ENCODE measurements at places on chromosomes 16 and 17.

- DNase-seq, result no peak
These were observed 5.6 kb downstream of the POLG2 start for GRCh38 chr17:64491034-64491860.

DNA sequence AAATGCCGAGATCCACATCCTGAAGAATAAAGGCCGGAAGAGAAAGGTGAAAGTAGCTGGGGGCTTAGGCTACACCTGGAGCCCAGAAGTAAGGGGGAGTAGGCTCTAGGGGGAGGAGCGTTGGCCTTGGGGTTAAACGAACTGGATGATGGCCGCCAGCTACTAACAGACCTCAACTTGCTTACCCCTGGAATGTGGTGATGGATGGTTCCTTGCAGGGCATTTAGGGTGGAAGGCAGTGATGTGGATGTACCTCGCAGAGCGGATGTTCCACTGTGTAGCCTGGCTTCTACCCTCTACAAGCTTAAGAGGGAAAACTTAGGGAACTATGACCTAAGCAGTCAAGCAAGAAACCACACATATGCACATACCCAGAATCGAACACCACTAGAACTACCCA, 2.3 kb upstream of the MAZ start:
- DNase-seq, result no peak

DNA sequence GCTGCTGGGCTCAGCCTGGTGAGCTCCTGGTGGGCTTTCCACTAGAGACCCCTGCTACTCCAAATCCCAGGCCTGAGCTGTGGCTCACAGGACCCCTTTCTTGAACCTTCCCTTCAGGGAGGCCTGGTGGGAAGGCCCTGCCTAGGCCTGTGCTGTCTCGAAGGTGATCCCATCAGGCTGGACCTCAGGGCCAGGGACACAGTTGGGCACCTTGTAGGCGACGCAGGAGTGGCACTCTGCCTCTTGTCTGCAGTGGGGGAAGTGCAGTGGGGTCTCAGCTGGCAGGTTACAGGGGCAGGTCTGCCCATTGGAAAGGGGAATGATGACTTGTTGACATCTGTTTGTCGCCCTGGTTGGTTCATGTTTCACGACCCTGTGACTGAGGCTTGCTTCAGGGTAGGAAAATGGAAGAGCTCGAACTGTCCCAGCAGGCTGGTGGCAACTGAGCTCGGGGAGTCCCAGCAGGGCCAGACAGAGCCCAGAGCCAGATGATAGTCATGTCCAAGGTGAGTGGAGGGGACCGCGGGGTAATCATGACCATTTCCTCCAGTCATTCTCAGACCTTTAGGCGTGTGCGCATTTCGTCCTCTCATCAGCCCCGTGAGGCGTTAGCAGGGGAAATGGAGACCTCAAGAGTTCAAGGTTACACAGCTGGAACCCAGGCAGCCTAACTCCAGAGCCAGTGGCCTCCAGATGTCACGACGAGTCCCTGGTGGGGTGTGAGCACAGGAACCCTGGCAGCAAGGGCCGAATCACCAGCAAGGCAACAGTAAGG, 11.3 kb downstream of the CMIP start:
- DNase-seq, result no peak

GRCh38 chr17:4393806-4394205, 27.3 kb upstream of the UBE2G1 start:
- DNase-seq, result no peak

DNA sequence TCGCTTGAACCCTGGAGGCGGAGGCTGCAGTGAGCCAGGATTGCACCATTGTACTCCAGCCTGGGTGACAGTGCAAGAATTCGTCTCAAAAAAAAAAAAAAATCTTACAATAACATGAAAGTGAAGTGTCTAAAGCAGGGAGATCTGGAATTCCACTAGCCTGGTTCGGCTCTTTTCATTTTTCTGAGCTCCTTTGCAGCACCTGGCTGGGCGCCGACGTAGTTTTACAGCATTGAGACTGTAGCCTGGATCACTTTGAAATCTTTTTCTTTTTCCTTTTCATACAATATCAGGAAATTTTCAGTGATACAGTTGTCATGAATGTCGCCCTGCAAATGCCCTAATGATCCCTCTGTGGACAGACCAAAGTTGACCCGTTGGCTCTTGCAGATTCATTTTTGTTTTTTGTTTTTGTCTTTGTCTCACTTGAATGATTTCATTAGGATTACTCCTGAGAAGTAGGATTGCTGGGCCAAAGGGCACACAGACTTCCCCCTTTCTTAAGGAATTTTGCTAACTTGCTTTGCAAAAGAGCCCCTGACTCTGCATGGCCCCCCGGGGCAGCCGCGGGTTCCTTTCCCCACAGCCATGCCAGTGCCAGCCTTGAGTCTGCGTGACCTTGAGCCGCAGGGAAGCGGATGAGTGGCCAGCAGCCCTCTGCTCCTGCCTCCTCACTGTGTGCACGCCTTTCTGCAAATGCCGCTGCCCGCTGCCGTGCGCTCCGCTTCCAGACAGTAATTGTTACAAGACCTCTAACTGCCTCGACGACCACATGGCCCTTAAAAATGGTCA, 28.0 kb downstream of the CRISPLD2 start:
- DNase-seq, result no peak

DNA sequence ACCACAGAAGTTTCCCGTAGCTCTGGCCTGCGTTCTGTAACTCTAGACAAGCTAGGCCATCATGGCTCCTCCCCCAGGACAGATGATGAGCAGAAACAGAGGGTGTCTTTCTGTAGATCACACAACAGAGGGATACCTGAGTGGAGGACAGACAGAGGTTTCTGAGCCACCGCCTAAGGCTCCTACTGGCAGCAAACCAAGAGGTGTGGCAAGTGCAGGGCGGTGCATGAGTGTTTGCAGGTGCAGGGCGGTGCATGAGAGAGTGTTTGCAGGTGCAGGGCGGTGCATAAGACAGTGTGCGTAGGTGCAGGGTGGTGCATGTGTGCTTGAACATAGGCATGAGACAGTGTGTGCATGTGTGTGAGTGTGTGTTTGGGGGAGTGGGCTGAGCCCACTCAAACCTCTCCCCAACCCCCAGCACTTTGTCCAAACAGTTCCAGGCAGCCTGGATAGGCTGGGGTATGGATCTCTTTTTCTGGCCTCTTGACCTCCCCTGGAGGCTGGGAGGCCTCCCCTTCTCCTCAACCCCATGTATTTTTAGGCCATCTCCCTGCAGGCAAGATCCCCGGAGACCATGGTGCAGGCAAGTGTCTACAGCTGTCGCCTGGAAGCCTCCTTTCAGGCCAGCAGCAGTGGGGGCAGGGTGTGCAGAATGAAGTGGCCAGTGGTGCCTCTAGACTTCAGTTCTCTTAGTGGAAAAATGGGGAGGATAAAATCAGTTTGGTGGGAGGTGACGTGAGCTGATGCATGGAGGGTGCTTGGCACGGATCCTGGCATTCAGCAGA, 53.4 kb upstream of the CBX4 start:
- peak; percentile 48 for DNase-seq

DNA sequence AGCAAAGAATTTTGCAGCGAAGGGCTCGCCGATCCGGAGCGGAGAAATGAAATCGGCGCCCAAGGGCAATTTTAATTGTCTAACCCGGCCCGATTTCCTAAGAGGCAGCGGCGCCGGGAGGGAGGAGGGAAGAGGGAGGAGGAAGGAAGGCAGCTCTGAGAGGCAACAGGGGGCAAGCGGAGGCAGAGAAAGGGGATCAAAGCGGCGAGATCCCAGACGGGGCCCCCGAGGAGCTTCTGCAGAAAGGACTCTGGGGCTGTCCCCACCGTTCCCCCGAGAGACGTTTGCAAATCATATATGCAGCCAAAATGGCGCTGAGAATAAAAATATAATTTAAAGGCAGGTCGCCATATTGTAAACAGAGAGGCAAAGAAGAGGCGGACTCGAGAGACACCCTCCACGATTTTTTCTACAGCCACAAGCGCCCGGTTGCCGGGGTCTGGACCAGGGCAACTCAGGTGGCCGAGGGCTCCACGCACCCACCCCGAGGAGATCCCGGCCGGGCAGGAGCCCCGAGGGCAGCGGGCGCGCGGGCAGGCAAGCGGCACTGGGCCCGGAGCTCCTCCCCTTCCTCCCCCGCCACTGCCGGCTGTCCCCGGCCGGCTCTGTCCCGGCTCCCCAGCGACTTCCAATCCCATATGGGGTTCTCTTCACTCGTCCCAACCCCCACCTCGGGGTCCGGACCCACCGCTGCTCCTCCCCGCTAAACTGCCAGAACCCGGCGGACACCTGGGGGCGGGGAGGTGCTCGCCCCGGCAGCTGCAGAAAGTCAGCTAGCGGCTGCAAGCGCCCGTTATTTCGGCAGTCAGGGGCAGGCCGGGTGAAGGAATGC, 1.9 kb downstream of the PHF12 start:
- DNase-seq, result peak; percentile 61

- DNase-seq, result peak; percentile 77
These were observed 570 bp upstream of the CFDP1 start for GRCh38 chr16:75433732-75434413.

DNA sequence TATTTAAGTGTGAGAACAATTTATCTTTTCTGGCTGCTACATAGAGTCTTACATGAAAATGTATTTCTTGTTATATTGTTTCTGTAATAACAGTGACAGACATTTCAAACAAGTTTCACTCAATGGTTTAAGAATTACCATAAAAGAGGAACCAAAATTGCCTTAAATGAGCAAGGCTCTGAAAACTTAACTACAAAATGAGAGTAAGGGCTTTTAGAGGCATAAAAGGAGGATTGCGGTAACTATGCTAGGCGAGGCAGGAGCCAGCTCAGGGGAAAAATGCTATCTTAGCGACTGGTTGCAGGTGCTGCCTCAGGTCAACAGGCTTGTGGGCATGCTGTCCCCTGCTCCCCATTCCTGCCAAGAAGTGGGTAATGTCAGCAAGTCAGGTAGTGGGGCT, 81.7 kb upstream of the MSI2 start:
- no peak for DNase-seq

DNA sequence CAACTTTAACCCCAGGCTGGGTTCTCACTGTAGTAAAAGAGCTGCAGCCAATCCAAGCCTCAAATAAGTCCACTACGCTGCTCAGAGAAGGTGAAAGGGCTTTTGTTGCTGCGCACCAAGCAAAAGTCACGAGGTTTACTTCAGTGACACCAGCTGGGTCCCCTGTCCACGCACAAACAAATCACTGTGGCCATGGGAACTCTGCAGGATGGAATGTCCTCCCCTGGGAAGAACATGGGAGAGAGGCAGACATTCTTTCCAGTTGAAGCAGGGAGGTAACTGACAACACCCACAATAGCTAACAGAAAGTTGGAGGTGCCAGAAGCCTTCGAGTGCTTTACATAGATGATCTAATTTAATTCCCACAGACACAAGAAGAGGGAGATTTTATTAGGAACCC, 181.9 kb downstream of the PMP22 start:
- no peak for DNase-seq

DNA sequence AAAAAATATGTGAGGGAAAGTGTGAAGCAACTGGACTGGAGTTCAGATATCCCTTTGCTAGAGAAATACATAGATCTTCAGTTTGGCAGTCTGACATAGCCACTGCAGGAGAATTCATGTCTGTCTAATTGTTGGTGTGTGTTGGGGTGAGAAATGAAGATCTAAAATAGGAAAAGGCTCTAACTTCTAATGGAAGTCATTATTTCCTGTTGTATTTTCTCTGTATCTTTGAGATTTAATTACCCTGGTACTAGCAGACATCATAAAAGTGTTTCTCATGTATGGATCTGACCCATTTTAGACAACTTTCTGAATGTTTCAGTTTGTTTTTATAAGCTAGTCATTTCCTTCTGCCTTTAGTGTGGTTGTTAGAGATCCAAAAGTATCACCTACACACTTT, 128.3 kb downstream of the NLK start:
- no peak for DNase-seq

GRCh38 chr17:59001158-59001814, 105.4 kb downstream of the TRIM37 start:
- no peak for DNase-seq

DNA sequence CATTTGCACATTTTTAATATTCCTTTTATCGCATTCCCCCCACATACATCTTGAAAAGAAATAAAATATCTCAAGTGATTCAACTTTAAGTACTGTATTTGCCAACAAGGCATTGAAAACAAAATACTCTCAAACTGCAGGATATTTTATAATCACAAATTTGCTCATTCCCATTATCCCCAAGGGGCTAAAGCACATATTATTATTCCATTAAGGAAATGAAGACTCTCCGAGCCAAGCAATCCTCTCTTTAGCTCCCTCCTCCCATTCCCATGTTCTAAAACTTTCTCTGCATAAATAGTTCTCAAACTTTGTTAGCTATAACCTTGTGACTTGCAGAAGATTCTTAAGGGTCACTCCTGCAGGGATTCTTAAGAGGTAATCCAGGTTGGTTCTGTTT, 436.8 kb downstream of the KCNJ2 start:
- no peak for DNase-seq

DNA sequence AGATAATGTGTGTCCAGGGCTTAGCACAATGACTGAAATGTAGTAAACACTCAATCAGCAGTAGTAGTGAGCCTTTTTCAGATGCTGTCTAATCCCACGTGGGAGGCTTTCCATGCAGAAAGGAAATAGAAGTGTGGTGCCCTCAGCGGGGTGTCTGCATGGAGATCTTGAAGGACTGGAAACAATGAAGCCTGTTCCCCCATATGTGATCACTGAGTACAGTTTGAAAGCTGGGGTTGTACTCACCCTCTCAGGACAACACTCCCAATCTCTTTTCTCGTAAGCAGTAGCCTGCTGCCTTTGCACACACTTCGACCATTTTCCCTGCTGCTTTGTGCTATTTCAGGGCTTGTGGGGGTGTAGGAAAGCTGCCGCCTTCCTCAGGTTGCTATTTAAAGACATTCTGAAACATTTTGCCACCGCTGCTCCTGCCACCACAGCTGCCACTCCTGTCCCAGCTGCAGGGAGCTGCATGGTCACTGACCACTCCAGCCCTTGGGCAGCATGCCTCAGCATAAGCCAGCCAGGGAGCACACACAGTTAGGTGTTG, 40.6 kb upstream of the HAS3 start:
- no peak for DNase-seq

DNA sequence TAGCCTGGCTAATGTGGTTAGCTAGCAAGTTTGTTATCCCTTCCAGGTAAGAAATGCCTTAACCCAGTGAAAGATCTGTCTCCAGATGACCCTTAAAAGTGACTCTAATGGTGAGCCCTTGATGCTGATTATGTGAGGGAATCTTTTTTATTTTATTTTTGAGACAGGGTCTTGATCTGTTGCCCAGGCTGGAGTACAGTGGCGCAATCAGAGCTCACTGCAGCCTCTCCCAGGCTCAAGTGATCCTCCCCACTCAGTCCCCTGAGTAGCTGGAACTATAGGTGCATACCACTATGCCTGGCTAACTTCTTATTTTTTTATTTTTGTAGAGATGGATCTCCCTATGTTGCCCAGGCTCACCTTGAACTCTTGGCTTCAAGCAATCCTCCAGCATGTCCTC, 10.8 kb upstream of the HP start:
- no peak for DNase-seq

GRCh38 chr16:23432176-23433128, 20.5 kb downstream of the COG7 start:
- no peak for DNase-seq

- DNase-seq, result no peak
These were observed 5.9 kb downstream of the ZNF771 start for GRCh38 chr16:30413112-30413806.

DNA sequence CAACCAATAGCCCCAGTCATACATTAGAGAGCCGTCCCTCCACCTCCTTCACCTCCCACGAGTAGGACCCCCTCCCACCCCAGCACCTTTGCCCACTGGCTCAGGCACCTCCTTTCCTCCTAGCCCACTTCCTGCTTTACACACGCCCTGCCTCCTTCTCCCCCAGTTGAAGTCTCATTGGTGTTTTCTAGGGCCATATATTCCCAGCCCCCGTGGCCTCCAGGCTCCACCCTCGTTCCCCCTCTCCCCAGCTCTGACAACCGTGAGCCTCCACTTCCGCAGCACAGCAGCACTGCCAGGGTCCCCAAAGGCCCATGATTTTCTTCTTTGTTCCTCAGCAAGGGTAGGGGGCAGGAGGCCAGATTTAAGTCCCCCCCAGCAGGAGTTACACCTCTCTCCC, 340.3 kb upstream of the TNRC6C start:
- no peak for DNase-seq

Measured in Caco-2 (cell line).